Cerebellar cortex (tissue), 1 donor: ENCODE measurements at places on chromosomes 11 and 22.

DNA sequence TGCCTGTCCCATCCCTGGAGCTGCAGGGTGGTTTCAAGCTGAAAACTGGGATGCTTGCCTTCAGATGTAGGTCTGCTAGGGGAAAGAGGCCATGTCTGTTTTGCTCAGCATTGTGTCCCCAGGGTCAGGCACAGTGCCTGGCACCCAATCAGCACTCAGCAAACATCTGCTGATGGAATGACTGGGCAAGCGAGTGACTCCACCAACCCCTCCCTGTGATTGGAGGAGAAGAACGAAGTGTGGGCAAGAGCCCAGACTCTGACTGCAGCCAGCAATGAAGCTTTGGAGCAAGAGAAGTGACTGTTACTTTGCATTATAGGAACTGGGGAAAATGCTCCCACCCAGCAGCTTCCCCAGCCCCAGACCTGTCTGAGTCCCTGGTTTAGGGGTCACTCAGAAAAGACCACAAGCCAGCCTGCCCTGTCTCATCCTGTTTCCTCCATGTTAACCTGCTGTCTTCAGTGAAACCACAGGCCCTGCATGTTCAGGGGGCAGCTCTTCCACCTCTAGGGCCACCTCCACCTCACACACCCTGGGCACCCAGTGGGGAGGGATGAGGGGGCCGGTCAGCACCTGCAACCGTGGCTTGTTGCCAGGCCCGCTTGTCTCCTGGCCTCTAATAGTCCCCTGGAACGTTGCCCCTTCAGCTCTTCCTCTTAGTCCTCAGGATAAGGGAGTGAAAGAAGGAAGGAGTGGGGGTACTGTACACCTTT lies 147.4 kb downstream of the TRIM29 start:
- DNase-seq = peak; percentile 20

DNA sequence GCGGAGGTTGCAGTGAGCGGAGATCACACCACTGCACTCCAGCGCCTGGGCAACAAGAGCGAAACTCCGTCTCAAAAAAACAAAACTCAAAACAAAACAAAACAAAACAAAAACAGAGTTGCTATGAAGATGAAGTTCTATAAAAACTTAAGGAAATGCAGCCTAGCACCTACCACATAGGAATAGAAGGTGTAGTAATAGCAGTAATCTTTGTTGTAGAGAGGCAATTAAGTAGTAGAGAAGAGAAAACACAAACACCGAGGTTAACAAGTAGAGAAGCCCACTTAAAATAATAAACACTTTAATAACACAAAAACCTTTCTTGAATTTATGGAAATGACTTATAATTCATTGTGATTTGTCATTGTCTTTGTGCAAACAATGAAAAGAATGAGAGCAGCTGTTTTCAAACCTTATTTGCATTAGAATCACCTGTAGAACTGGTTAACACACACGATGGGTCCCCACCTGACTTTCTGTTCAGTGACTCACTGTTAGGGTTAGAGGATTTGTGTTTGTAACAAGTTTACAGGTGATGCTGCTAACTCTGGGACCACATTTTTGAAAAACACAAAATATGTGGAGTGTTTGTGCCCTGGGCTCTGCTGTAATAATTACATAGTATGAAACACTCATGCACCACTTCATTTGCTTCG lies 43.1 kb downstream of the TYR start:
- DNase-seq = no peak

GRCh38 chr11:134330611-134331353 lies 1.0 kb upstream of the GLB1L2 start:
- no peak for DNase-seq

DNA sequence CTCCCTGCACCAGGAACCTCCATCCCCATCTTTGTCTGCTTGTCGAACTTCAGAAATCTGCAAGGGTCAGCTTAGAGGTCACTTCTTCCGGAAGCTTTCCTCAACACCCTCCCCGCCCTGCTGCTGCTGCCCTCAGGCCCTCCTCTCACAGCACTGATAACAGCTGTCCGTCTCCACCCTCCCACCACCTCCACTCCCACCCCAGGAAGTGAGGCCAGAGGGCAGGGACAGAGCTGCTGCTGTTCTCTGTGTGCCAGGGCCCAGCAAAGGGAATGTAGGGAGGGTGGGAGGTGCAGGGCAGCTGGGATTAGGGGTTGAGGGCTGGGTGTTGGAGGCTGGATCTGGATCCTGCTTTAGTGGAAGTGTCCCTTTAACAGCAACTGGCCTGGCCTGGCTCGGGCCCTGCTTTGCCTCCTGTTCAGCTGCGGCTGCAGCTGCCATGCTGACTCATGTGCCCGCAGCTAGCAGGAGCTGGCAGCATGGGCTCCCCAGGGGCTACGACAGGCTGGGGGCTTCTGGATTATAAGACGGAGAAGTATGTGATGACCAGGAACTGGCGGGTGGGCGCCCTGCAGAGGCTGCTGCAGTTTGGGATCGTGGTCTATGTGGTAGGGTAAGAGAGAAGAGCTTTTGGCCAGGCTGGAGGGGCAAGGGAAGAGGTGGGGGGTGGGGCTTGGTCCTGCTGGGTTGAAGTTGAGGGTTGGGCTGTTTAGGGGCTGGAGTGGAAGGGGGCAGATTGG lies at the start of gene P2RX6:
Gene P2RX6, plus strand, starts transcription at position 440 of the 740 bp plus-strand sequence. Its CDS starts 10 bp downstream, at position 450.
- no peak for DNase-seq

GRCh38 chr11:102637731-102638130 lies 12.6 kb upstream of the MMP20 start:
- DNase-seq = no peak

DNA sequence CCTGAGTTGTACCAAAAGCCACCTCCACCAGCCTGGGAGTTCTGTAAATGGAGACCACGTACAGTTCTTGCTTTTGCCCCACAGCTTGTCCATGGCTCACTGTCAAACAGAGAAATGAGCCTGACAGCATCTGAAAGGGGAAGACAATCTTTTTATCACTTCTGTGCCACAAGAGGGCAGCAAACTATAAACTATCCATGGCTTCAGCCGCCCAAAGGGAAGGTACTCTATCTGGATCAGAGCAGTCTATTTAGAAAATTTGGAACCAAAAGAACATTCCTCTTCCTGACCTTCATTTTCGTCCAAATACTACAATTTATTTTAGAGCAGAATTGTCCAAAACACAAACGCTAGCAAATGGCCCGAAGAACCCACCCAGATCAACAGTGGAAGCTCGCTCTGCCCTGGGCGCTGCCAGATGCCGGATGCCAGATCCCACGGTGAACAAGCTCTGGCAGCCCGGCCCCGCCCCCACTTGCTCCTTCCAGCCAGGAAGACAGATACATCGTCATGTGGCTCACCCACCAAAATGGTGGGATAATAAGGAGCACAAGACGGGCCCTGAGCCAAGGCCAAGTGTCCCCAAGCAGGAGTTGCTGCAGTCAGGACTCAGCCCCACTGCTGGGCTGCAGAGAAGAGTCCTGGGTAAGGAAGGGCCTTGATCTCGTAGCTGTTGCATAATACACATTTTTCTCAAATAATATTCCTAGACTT lies 23.9 kb upstream of the SCGB1A1 start:
- DNase-seq = peak; percentile 97

GRCh38 chr11:79547256-79547655 lies 106.4 kb upstream of the TENM4 start:
- no peak for DNase-seq

- DNase-seq = peak; percentile 64
Observed at GRCh38 chr11:42524534-42525227, 787.1 kb upstream of the API5 start.

DNA sequence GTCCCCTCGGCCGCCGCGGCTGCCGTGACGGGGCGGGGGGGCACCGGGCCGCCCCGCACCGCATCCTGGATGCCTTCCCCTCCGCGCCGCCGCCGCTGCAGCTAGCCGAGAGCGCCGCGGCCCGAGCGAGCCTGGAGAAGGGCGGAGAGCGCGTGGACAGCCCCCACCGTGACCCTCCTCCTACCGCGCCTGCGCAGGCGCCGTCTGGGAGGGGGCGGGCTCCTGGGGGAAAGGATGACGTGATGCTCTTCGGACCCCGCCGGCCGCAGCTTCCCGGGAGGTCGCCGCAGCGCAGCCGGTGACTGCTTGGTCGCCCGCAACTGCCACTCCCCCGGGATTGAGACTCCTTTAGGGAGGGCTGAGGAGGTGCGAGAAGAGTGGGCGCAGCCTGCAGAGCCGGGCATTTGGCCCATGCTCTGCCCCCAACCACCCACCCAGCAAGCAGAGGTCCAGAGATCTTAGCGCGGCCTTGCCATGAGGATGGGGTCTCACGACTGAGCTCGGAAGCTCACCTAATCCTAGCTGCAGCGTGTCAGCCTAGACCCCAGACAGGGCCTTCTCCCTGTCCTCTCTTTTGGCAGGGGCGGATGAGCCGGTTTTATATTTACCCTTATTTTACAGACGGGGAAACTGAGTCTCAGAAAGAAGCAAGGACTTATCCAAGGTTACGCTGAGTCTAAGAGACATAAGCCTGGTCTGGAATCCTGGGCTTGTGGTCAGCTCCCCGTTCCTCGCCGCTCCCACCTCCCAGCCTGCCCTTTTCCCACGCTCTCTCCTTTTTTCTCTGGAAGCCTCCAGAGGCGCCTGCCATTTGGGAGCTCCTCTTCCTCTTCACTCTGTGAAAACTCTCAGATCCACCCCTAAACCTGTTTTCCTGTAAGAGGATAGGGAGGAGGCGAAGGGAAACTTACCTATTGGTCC lies at the start of gene DENND5A:
Gene DENND5A, minus strand, starts transcription at position 140 of the 921 bp plus-strand sequence. CDS start 281 bp downstream, outside the sequence.
- peak; percentile 85 for DNase-seq

GRCh38 chr11:1484061-1484671 lies 2.4 kb downstream of the MOB2 start:
- no peak for DNase-seq

DNA sequence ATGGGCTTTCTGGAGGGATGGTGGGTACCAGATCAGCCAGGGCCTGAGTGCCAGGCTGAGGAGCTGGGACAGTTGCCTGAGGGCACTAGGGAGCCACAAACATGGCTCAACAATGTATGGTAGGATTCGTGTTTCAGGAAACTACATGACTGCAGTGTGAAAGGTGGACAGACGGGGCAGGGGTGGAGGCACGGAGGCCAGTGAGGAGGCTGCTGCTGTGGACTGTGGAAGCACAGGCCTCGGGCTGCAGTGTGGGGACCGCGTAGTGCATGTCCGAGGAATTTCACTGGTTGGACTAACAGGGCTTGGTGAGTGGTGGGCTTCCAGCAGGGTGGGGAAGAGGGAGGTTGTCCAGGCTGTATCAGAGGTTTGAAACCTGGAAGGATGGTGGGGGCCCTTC lies 7.8 kb downstream of the P2RY2 start:
- DNase-seq = no peak

DNA sequence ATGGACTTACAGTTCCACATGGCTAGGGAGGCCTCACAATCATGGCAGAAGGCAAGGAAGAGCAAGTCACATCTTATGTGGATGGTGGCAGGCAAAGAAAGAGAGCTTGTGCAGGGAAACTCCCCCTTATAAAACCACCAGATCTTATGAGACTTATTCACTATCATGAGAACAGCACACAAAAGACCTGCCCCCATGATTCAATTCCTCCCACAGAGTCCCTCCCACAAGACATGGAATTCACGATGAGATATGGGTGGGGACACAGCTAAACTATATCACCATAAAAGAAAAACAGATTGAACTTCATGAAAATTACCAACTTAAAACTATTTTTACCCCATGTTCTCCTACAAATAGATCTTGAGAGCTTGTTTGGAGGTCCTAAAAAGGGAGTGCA lies 19.6 kb downstream of the ENTHD1 start:
- no peak for DNase-seq

GRCh38 chr11:1384199-1384970 lies 5.3 kb upstream of the BRSK2 start:
- no peak for DNase-seq

DNA sequence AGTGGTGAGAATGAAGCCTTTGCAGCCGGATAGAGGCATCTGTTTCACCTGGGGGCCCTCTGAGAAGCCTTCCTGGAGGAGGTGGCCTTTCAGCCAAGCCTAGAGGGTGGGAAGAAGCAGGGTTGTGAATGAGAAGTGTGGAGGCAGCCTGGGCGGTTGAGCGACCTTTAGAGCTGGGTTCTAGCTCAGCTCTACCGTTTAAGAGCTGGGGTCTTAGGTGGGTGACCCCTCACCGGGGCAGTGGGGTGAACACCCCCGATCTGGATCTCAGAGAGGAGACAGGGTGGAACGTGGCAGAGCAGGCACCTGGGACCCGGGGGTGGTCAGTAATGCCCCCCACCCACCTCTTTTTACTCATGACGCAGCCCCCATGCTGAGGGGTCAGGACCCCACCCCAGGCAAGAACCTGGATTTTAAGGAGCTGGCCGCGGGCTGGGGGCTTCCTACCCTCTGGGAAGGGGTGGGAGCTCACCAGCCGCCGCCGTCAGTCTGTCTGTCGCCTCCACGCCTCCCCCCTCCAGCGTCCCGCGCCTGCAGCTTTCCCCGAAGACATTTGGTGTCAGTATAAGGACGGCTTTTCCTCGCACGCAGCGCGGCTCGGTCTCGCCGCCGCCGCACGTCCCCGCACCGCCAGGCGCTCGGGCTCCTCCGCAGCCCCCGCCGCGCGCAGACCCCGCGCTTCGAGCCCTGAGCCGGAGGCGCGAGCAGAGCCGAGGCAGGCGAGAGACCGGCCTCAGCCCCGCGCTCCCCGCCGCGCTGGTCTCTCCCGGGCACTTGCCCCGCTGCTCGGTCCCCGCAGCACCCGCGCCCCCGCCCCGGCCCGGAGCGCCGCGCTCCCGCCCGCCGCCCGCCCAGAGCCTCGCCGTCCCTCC lies 13.3 kb upstream of the CACNA1I start:
- peak; percentile 40 for DNase-seq

DNA sequence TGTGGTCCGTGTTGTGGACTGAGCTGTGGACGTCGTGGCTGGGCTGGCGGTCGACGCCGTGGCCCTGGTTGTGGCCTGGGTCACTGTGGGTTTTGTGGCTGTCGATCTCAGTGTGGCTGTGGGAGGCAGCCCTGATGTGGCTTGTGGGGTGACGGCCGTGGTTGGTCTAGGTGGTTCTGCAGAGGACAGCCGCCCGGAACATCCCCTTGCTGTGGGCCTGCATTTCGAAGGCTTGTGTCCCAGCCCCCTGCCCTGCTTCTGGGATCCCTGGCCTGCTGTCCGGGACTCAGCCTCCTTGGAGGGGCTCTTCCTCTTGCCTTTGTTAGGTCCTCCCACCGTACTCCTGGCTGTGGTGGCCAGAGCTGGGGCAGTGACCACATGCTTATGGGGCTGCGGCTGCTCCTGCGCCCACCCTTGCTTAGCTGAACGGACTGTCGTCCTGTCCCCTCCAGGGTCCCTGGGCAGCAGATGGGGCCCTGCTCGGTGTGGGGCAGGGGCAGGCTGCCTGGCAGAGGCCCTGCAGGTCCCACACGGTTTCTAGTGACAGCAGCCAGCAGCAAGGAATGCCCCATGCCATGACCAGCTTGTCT lies 17.1 kb downstream of the MUC6 start:
- DNase-seq = no peak
